Fibroblast of the conjunctiva (primary cell): ENCODE measurements at places on chromosomes 11 and 22.

GRCh38 chr22:21646608-21647590 lies 4.8 kb downstream of the SDF2L1 start:
- peak; percentile 76 for DNase-seq

GRCh38 chr22:46937185-46937584 lies 174.7 kb downstream of the TBC1D22A start:
- DNase-seq, result no peak

DNA sequence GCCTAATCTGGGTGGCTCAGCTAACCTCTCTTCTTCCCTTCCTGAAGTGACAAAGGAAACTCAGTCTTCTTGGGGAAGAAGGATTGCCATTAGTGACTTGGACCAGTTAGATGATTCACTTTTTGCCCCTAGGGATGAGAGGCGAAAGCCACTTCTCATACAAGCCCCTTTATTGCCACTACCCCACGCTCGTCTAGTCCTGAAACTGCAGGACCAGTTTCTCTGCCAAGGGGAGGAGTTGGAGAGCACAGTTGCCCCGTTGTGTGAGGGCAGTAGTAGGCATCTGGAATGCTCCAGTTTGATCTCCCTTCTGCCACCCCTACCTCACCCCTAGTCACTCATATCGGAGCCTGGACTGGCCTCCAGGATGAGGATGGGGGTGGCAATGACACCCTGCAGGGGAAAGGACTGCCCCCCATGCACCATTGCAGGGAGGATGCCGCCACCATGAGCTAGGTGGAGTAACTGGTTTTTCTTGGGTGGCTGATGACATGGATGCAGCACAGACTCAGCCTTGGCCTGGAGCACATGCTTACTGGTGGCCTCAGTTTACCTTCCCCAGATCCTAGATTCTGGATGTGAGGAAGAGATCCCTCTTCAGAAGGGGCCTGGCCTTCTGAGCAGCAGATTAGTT lies 14.2 kb upstream of the UVRAG start:
- DNase-seq, result no peak

- no peak for DNase-seq
Observed at GRCh38 chr22:46299101-46299500, 2.4 kb downstream of the GTSE1 start.

- peak; percentile 18 for DNase-seq
Observed at GRCh38 chr11:78886616-78887015, 312.0 kb upstream of the NARS2 start.

DNA sequence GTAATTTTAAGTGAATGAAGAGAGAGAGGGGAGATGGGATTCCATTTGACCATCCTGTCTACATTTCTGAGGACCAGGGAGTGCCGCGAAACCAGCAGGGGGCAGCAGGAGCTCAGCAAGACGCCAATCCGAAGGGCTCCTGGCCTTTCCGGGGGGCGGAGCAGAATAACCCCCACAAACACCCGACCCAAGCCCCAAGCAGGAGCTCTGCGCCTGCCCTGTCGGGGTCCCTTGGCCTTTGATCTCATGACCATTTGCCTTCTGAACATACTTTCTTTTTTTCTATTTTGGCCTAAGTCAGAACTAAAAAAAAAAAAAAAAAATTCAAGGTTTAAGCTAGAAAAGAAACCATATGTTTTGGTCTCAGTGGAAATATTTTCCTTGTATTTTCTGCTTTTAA lies 21.9 kb upstream of the SCN2B start:
- peak; percentile 41 for DNase-seq
